GM12878 (cell line): ENCODE measurements at places on chromosomes 1 and 21. TPM values are rescaled to one million over a fixed set of nuclear protein-coding genes. Genes with fewer than 3 reads are reported as not detected.

The GJA9 gene
- 0.22 TPM in 1 of 2 replicates, not detected in the other for polyA plus RNA-seq

The ADAMTS4 gene
- polyA plus RNA-seq = 0.05 TPM in 1 of 2 replicates, not detected in the other

The GRIK1 gene
- polyA plus RNA-seq = 0.09 TPM in 1 of 2 replicates, not detected in the other

The SYT11 gene
- 12.1 and 12.4 TPM in 2 replicates for polyA plus RNA-seq

GRCh38 chr1:65049941-65050713 lies 83.8 kb upstream of the JAK1 start:
- H3K27ac ChIP-seq = no peak overlapping the region
- no peak for DNase-seq
- no peaks in the 10 kb centered on the region for H3K36me3 ChIP-seq

GRCh38 chr1:219495737-219496408 lies 117.0 kb downstream of the ZC3H11B start:
- H3K36me3 ChIP-seq = no peaks in the 10 kb centered on the region
- no peaks in the 10 kb centered on the region for H3K27me3 ChIP-seq
- no peaks in the 10 kb centered on the region for H3K4me1 ChIP-seq

DNA sequence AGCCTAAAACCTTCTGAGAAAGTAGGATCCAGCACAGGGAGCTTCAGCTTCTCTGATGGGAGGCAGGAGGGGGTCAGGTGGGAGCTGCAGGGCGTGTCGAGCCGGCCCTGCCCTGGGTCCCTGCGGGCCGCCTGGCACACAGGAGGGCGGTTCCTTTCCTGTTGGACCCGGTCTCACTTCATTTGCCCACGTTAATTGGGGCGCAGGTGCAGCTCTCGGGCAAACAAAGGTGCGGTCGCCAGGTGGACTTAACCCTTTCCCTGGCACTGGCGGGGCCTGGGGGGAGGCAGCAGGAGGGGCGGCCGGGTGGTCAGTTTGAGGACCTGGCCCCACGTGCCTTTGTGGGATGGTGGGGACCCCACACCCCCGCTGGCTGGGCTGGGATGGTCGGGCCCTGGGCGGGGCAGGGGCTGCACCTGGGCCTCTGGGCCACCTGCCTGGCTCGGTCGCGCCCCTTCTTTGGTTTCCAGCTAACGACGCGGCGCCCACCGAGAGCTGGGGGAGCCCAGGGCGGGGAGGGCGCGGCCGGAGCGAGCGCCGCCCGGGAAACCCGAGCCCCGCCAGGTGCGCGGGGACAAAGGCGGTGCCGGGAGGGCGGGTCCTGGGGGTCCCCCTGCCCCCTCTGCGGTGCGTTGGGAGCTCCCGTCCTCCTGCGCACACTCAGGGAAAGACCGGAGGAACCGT lies 20.8 kb upstream of the C1orf159 start:
- no peaks in the 10 kb centered on the region for H3K27me3 ChIP-seq
- no peak overlapping the region for H3K4me3 ChIP-seq
- H3K4me1 ChIP-seq = peaks cover 10% of the 10 kb centered on the region
- no peak for DNase-seq
- no peak overlapping the region for H3K27ac ChIP-seq

GRCh38 chr1:93255222-93256079 lies 74.9 kb downstream of the CCDC18 start:
- DNase-seq = no peak
- H3K27ac ChIP-seq = no peak overlapping the region
- no peak overlapping the region for H3K4me3 ChIP-seq
